HCEC 1CT (cell line): ENCODE measurements at places on chromosomes 1 and 21.
A peak's percentile ranks its signal among the peaks of the same experiment; 100 is the strongest.

GRCh38 chr1:212583643-212584042, 24.9 kb upstream of the ATF3 start:
- DNase-seq = no peak

GRCh38 chr1:74689621-74690363, 16.2 kb upstream of the ERICH3 start:
- peak; percentile 43 for DNase-seq

GRCh38 chr21:23853796-23854379, 1753.4 kb downstream of the MRPL39 start:
- DNase-seq = no peak

GRCh38 chr1:112904831-112905261, 51.1 kb downstream of the SLC16A1 start:
- no peak for DNase-seq

GRCh38 chr1:175503538-175503937, 239.9 kb downstream of the TNR start:
- no peak for DNase-seq

DNA sequence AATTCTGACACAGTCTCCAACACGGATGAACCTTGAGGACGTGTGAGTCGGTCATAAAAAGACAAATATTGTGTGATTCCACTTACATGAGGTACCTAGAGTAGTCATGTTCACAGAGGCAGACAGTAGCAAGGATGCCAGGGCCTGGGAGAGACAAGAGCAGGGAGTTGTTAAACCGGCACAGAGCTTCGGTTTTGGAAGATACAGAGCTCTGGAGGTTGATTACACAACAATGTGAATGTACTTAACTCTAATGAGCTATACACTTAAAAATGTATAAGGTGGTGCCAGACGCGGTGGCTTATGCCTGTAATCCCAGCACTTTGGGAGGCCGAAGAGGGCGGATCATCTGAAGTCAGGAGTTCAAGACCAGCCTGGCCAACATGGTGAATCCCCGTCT, 37.8 kb upstream of the NEK2 start:
- DNase-seq = no peak

GRCh38 chr1:193706766-193707165, 520.4 kb upstream of the B3GALT2 start:
- DNase-seq = no peak

GRCh38 chr1:39088658-39089057, 62.5 kb downstream of the NDUFS5 start:
- DNase-seq = no peak

DNA sequence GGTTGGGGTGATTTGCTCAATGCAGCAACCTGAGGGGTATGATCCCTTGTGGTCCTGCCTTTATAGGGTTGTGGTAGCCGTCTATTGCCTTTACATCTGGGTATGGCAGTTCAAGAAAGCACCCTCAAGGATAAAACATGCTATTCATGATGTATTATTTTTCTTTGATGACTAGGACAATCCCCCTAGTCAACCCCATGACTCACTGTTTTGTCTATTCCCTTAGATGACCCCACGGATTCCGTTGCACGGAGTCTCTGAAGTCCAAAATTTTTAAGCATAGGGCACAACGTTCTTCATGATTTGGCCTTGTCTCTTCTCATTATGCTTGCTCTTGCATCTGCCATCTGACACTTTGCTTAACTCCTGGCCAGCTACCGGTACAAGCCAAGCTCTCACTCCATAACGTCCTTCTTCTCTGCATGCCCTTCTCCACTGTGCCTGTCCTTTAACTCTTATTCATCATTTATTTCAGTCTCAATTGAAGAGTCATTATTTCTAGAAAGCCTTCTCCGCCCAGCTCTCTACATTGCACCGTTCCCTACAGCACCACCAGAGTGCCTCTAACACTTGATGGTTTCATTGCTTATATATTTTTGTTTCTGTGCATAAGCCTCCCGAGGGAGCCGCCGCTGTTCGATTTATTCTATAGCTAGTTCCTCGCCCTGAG, 838 bp upstream of the DISP1 start:
- peak; percentile 18 for DNase-seq

- DNase-seq = no peak
These were observed 16.0 kb downstream of the CRYZ start for GRCh38 chr1:74716822-74717221.

DNA sequence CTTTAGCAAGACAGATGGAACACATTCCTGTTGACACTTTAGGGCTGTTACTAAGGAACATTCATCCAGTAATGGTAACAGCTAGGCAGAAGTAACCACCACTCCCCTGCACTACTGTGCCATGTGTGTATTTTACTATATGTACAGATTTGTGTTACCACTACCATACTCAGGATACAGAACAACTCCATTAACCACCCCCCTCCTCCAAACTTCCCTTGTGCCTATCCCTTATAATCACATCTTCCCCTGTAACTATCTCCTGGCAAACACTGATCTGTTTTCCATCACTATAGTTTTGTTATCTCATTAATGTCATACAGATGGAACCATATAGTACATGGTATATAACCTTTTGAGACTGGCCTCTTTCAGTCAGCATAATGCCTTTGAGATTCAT, 3.9 kb upstream of the POU2F1 start:
- DNase-seq = no peak

DNA sequence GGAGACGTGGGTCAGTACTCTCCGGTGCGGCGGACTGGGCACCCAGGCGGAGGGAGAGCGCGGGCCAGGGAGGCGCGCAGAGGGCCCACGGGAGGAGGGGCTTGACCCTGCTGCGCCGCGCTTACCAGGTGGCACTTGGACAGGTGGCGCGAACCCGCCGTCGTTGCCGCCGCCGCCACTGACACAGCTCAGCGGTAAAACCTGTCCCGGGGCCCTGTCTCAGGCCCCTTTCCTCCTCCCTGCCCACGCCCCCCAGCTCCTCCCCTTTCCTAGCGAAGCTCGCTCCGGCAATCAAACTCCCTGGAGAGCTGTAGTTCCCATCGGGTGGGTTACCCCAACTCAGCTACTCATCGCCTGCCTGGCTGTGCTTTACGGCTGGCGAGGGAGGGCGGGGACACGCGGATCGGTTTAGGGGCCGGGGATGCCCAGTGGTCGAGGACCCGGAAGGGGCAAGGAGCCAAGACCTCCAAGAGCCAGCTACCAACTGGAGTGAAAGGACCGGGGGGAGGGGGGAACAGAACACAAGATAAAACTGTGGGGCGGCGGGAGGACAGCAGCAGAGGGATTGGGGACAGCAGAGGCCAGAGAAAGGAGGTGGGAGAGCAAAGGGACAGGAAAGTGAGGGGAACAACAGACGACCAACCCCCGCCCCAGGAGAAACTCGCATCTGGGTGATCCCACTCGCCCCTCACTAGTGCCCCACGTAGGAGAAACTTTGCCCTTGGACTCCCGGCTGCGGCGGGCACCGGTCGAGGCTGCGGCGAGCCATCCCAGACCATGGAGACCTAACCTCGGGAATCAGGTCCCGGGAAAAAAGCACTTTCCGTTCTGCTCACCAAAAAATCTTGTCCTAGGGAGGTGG, 2.9 kb downstream of the GFI1 start:
- DNase-seq = no peak

DNA sequence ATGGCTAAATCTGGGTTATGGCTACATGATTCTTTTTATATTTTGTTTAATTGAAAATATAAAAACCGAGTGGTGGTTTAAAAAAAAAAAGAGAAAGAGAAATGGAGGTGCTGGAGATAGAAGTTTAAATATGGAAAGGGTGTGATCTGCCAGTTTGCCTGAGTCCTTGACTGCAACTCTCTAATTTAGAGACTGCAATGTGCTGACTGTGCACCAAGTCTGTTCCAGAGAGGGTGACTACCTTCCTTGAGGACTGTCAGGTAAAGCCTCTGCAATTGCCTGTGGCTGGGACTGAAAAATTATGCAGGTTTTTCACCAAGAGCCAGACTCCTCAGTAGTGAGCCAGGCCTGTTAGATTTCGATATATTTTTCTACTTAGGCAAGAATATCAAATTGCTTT, 1326.3 kb downstream of the BRINP3 start:
- no peak for DNase-seq

DNA sequence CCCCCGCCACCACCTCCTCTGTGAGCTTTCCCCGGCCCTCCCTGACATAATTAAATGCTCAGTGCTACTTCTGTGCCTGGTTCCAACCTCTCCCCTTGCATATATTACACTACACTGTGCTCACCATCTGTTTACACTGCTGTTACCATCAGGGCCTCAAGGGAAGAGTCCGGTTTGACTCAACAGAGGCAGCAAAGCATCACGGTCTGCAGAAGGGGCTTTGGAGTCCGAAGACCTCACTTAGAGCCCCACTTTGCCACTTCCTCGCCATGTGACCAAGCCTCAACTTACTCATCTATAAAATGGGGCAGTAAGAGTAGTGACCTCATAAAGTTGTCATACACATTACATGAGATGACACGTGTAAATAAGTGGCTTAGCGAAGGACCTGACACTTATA, 27.4 kb downstream of the KCNN3 start:
- DNase-seq = no peak

GRCh38 chr1:63010913-63011660, 227.2 kb downstream of the ATG4C start:
- no peak for DNase-seq

- DNase-seq = no peak
These were observed 52.5 kb upstream of the ID3 start for GRCh38 chr1:23611601-23612327.

GRCh38 chr1:8740034-8740449, 77.4 kb downstream of the RERE start:
- peak; percentile 92 for DNase-seq

DNA sequence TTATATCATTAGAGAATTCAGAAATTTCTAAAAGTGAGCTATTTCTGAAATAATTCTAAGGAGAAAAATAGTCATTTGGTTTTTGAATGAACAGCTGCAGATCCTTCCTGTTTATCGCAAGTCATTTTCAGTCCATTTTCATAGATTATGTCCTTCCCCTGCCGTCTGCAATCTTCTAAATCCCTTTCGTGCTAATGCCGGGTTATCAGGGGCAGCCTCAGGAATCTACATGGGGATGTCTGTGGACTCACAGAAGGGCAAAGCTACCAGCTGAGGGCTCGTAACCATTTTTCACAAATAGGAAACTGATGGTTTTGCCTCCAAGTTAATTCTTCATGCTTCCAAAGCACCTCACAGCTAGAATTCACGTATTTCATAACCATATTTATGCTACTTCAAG, 23.0 kb downstream of the RCAN3 start:
- DNase-seq = no peak

- no peak for DNase-seq
These were observed 203.2 kb downstream of the APP start for GRCh38 chr21:25967181-25967900.

GRCh38 chr1:8987881-8988617, 38.2 kb downstream of the SLC2A7 start:
- DNase-seq = peak; percentile 28

- DNase-seq = no peak
These were observed 244.9 kb downstream of the ZNF648 start for GRCh38 chr1:181816608-181817007.

GRCh38 chr1:5597991-5598823, 394.0 kb downstream of the NPHP4 start:
- no peak for DNase-seq

GRCh38 chr1:42806171-42806570, 10.8 kb upstream of the ERMAP start:
- no peak for DNase-seq

DNA sequence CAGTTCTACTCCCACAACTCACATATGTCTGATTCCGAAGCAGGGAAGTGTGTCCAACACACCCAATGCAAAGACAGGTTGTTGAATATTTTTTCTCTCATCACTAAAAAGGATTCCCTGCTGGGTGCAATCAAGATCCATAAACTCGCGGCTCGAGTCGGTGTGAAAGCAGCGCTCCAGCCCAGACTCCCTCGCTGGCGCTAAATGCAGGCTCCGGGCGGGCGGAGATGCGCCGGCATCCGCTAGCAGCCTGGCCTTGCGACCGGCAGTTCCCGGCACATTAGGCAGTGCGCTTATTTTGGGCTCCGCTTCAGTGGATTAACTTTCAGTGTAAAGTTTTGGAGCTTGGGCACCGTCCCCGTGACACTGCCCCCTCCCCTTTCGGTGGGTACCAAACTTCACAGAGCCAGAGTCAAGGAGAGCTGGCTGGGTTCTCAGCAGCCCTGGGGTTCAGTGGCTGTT, 87.7 kb upstream of the POU3F1 start:
- DNase-seq = no peak

DNA sequence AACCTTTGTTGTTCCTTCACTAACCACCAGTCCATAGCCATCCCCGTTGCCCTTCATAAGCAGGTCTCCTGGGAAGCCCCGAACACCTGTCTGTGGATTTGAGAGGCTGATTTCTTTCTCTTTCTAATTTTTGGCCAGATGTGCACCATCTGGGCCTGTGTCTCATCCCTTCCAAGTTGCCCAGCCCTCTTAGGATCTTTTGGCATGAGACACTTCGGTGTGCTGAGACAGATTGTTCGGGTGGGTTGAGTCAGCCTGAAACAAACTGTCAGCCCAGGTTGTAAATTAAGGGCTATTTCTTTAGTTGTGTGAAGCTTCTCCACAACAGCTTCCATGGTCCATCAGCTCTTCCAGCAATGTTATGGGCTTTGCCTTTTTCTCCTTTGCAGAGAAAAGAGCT, 1.4 kb upstream of the DNAJC11 start:
- peak; percentile 29 for DNase-seq

- no peak for DNase-seq
These were observed 877.7 kb downstream of the MRPL39 start for GRCh38 chr21:24729568-24729967.

- no peak for DNase-seq
These were observed 105.3 kb downstream of the PGBD5 start for GRCh38 chr1:230320804-230321203.

- no peak for DNase-seq
These were observed 80.4 kb downstream of the NPHP4 start for GRCh38 chr1:5911871-5912271.

- DNase-seq = no peak
These were observed 264.7 kb downstream of the PBX1 start for GRCh38 chr1:164823486-164824279.

DNA sequence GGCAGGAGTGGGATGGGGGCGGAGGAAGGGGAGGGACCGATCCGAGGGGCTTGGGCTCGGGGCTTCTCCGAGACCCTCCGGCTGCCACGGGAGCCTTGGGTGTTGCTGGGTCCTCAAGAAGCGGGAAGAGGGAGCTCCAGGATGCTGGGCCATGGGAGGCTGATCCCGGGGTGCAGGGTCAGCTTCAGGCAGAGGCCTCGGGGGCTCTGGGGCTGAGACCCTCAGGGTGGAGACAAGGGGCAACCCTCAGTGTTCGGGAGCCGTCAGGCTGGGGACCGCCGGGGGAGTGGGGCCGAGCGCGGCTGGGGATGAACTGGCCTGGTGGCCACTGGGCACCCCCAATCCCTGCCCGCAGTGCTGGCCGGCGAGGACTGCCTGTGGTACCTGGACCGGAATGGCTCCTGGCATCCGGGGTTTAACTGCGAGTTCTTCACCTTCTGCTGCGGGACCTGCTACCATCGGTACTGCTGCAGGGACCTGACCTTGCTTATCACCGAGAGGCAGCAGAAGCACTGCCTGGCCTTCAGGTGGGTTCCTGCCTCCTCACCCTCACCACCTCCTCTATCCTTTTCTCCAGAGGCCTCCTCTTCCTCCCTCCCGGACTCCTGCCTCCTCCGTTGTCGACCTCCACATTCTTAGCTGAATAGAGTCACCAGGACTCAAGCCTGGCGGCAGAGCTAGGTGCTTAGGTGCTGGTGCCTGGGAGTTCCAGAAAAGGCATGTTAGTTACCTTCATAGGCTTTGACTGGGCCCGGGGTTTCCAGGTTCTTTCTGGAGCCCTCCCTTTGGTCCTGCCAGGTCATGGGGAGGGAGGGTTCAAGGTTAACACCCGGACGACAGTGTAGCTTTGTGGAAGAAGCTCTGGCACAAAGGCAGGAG, 631 bp downstream of the SHISA4 start:
- DNase-seq = no peak
